ENCODE measurements at places on chromosomes 11 and 22.

- no peak for DNase-seq
Measured at GRCh38 chr11:79090191-79090705, 350.6 kb downstream of the TENM4 start.

GRCh38 chr22:17903564-17904295 is 120.6 kb downstream of the MICAL3 start:
- DNase-seq: no peak

DNA sequence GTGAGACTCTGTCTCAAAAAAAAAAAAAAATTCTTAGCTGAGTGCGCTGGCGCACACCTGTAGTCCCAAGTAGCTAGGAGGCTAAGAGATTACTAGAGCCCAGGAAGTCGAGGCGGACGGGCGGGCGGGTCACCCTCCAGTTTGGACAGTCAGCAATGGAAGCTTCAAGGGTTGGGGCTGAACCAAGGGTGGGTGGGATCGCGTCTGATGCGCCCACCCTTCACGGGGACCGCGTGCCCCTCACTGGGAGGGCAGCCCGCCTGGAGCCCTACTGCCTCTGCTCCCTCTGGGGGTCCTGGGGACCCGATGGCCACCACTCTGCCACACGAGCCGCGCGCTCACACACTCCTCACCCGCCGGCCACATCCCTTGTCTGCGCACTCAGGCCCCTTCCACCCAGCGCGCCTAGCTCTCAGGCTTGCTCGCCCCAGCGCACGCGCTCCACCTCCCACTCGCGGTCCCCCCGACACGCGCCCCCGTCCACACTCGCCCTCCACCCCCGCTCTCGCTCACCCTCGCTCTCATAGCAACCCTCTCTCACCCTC is 494 bp downstream of the CHID1 start:
- no peak for DNase-seq

DNA sequence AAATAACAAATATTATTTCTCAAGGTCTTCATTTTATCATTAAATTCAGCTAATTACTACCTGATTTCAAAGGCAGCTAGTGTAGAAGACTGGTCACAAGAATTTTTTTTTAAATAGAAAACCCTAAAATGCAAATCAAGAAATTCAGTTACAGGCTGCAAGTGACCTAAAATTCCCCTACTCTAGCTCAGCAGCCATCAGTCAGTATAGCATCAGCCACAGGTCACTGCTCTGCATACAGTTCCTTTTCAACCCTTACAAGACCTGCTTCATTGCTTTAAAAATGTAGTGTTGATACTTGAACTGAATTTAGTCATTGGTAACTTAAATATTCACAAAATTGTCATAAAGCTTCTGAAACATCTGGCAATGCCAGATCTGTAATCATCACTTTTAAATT is 9.5 kb upstream of the B3GNT6 start:
- DNase-seq: no peak

- no peak for DNase-seq
Measured at GRCh38 chr22:48654492-48654891, 1173.2 kb downstream of the BRD1 start.

- no peak for DNase-seq
Measured at GRCh38 chr11:128302425-128303186, 284.8 kb downstream of the ETS1 start.

GRCh38 chr11:77418155-77418970 is 55.5 kb downstream of the PAK1 start:
- DNase-seq: no peak

- no peak for DNase-seq
Measured at GRCh38 chr11:41301023-41301422, 158.4 kb downstream of the LRRC4C start.

- no peak for DNase-seq
Measured at GRCh38 chr11:96112192-96113128, 188.6 kb upstream of the MTMR2 start.

- no peak for DNase-seq
Measured at GRCh38 chr11:12106501-12106900, 3.9 kb upstream of the MICAL2 start.

DNA sequence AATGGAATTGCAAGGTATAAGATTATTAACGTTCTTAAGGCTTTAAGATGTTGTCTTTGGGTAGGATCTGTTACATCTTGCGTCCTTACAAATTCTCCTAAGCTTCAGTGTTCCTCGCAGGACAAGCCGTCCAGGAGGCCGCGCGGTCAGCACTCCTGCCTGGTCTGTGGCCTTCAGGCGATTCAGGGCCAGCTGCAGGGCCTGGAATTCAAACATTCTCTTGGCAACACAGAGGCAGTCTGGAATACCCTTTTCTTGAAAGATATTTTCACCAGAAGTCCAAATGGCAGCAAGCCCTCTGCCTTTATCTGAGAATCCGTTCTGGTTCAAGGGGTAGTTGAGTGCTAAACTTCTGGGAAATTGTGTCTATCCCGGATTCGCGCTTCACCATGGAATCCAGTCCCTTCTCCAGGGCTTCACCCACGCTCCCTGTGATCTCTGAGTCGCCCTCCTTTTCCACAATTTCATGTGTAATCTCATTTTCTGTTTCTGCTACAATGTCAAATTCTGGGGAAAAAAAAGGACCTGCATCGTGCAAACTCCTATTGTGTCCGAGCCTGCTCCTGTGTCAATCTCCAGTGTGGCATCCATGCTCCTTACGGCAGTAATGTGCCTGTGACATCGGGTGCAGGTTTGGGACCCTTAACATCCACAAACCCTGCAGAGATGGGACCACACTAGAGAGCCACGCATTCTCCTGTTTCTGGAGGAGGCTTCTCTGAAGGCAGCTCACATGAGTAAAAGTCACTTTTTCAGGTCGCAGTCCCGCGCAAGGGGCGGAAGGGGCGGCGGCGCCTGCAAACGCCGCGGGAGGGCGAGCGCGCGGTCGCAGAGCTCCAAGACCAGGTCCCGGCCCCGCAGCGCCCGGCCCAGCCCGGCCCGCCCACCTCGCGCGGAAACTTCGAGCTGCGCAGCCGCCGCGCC is 25.4 kb upstream of the SORL1 start:
- DNase-seq: no peak

GRCh38 chr11:75241036-75241905 is 697 bp downstream of the TPBGL start:
- DNase-seq: peak; percentile 78

DNA sequence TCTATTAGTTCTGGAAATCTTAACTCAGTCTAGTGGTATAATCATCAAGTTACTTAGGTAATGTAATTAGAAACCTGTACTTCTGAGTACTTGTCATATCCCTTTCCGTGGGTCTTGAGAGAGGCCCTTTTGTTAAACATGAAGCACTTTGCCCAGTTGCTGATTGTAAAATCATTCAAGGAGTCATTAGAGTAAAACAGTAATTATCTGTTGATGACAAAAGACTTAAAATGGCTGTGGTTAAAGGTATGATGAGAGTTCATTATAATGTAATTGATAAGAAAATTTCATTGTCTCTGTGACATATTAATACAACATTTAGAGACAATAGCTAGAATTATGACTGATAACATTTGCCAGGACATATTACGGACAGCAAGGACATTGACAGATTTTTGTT is 34.3 kb downstream of the PRR5L start:
- DNase-seq: no peak

- no peak for DNase-seq
Measured at GRCh38 chr22:27153386-27153785, 496.0 kb downstream of the MIAT start.

- no peak for DNase-seq
Measured at GRCh38 chr11:1219446-1219833, 3.4 kb upstream of the MUC5B start.

- DNase-seq: no peak
Measured at GRCh38 chr11:70255477-70256116, 14.9 kb upstream of the PPFIA1 start.

DNA sequence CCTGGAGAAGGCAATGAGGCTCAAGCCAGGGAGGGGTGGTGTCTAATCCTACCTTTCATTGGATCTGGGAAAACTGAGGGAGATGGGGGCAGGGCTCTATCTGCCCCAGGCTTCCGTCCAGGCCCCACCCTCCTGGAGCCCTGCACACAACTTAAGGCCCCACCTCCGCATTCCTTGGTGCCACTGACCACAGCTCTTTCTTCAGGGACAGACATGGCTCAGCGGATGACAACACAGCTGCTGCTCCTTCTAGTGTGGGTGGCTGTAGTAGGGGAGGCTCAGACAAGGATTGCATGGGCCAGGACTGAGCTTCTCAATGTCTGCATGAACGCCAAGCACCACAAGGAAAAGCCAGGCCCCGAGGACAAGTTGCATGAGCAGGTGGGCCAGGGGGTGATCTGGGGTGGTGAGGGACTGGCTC is at the start of gene FOLR1:
FOLR1 (plus strand) TSS at position 180 of the 421 bp plus-strand sequence; CDS start at position 214, 34 bp downstream.
- DNase-seq: no peak

DNA sequence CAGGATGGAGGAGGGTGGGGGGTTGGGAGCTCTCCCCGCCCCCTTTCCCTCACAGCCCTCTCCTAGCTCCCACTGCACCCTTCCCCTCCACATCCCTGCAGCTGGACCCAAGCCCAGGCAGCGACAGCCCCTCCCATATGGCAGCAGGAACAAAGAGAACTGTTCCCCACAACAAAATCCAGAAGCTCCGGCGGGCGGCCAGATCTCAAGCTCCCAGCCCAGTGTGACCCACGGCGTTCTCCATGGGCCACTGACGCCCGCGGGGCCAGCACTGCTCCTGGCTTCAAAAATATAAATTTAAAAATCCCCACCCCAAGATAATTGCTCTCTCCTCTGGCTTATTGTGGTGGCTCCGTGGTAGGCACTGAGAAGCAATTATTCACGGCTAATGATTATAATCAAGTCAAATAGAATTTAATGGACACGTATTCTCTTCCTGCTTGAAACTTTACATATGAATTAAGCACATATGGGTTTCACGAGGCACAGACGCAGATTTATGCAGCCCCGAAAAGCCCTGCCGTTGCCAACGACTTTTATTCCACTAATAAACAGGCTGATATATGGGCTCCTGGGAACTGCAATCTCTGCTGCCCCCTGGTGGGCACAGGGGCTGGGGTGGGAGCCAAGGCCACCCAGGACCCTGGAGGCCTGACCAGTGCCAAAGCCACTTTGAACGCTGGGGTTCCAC is 17.5 kb downstream of the MACROD1 start:
- peak; percentile 45 for DNase-seq

DNA sequence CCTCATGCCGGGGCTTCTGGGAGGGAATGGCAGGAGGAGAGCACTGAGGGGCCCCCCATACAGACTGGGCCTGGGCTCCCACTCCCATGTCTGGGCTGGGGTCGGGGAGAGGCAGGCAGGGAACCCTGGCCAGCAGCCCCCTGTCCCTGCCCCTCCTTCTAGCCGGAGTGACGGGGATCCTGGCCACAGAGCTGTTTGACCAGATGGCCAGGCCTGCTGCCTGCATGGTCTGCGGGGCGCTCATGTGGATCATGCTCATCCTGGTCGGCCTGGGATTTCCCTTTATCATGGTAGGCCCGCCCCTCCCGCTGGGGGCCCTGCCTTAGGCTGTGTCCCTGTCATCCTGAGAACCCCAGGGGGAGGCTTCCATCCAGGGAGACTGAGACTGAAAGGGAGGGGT is 10.0 kb upstream of the MIF start:
- no peak for DNase-seq

DNA sequence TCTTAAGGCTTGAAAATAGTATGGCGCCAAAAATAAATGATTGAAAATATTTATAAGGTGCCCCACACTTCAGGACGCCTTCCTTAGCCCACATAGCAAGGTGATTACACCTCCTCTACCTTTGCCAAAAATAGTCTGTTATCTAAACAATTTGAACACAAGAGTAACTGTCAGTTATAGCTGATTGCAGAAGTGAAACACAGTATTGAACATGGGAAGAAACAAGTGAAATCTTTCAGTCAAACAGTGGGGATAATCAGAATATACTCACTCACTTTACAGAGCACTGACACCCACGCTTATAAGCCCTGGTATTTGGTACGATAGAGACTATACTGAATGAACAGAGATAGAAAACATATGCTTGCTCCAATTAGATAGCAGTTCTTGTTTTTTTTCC is 203.1 kb downstream of the RAB38 start:
- no peak for DNase-seq

- no peak for DNase-seq
Measured at GRCh38 chr22:17009640-17010291, 1.7 kb upstream of the GAB4 start.

GRCh38 chr22:38110008-38110862 is at the start of gene BAIAP2L2:
TSS of gene BAIAP2L2 (minus strand) at chr22:38110684. CDS start at chr22:38110525, 159 bp downstream.
- no peak for DNase-seq

DNA sequence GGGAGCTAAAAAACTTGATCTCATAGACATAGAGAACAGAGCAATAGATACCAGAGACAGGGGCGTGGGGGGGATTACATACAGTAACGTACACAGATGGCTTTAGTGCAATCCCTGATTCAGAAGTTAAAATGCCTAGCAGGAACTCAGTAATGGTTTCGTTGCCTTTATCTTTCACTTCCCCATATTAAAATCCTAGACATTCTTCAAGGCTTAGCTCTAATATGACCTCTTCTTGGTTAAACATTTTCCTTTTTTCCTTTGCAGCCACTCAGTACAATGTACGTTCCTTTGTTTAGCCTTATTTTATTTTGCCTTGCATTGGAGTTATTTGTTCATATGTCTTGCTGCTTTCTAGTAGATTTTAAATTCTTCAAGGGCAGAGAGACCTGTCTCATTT is 104.9 kb downstream of the C11orf87 start:
- no peak for DNase-seq

- no peak for DNase-seq
Measured at GRCh38 chr11:111422494-111423249, 43.6 kb upstream of the POU2AF1 start.

- no peak for DNase-seq
Measured at GRCh38 chr11:48101044-48101733, 115.4 kb upstream of the OR4B1 start.

DNA sequence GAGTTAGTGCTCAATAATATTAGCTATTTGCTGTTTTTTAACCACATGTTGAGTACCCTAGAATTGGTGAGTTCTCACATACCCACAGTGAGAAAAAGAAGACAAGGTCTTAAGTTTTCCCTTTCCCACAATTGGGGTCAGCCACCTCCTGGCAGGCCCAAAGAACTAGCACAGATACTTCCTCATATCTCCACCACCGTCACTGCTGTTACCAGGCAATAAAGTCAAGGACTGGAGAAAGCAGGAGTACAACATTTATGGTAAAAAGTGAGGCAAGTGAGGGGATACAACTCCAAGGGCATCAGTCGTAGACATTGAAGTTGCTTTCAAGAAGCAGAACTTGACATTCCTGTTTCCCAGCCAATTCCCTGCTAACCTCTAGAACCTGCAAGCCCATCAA is 19.6 kb downstream of the ELP4 start:
- no peak for DNase-seq

All from forelimb muscle (tissue), 1 donor.